ENCODE measurements at places on chromosomes 4 and X.

DNA sequence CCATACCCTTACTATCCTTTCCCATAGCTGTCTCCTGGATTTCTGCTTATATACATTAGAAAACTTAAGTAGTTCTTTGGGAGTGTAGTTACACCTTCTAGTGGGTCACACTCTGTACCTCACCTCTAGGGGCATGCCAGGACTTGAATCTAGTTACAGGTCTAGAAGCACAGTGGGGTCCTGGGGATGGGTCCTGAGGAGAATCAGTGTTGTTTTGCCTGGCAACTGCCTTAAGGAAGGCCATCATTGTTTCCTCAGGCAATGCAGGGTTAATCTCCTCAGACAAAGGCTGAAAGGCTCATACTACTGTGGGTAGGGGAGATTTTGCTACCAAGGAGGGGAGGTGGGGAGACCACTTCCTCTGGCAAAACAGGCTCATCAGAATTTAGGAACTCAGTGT, 750.3 kb downstream of the FAT4 start:
- DNase-seq = no peak

GRCh38 chr4:141309874-141310273, 89.2 kb downstream of the ZNF330 start:
- no peak for DNase-seq

DNA sequence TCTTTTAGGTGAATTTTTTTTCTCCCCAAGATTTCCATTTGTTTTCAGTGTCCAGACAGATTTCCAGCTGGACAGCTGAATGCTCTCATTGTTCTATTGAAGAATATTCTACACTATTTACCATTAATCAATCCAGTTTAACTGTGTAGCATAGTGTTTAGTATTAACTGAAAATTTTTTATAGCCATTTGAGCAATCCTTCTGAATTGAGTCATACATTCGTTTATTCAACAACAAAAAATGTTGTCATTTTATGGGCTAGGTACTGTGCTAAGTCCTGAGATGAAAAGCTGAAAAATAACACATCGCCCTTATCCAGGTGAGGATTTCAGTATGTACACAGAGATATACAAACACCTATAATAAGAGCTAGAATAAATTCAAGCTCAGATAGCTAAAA, 223.3 kb downstream of the COL25A1 start:
- DNase-seq = no peak

GRCh38 chr4:177517862-177518261, 75.6 kb upstream of the AGA start:
- no peak for DNase-seq

Data from NCI-H1092 (cell line).